ENCODE measurements at places on chromosomes 1 and 21.

- DNase-seq = no peak
These were observed 390.7 kb downstream of the NPHP4 start for GRCh38 chr1:5601516-5601915.

DNA sequence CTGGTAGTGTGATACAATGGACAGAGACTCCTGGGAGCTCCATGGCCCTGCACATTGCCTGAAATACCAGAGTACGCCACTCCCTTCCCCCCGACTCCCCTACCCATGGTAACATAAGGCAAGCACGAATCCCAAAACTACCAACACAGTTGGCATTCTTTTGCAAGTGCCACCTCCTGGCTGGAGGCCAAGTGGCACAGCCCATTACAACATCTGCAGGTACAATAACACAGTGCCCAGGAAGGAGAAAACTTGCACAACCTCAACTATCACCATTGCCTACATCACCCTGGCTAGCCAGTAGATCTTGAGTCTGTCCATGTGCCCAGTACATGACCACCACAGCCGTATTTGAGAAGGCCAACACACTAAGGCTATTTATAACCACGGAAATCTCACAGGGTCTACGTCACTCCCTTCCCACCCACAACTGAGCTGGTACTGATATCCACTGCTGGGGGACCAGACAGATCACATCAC, 11.7 kb downstream of the ADAMTS1 start:
- no peak for DNase-seq

- DNase-seq = peak; percentile 67
These were observed 8.3 kb upstream of the NVL start for GRCh38 chr1:224338150-224338838.

DNA sequence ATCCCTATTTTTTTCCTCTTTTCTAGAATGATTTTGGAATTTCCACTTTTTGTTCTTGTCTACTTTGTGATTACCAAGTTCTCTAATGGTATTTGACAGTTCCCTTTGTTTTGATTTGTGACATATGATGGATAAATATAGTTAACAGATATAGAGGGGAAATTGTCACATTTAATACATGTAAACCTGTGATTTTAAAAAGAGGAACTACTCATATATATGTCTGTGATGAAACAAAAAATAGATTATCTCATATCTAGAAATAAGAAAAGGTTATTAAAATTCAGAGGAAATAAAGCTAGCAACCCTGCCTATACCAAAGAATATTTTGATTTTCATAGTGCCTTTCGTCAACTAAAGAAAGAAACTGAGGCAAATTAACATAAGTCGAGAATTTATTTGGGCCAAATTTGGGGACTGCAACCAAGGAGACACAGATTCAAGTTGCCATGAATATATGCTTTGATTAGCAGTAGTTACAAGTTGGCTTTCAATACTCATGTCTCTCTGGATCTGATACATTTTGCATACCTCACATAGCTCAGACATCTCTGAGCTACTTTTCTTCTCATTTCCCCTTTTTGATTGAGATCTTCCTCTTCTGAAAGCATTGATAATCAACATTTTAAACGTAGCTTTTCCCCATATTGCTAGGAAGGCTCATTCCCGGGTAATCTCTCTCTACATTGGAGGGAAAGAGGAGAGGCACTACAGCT, 15.6 kb upstream of the C21orf91 start:
- DNase-seq = no peak

DNA sequence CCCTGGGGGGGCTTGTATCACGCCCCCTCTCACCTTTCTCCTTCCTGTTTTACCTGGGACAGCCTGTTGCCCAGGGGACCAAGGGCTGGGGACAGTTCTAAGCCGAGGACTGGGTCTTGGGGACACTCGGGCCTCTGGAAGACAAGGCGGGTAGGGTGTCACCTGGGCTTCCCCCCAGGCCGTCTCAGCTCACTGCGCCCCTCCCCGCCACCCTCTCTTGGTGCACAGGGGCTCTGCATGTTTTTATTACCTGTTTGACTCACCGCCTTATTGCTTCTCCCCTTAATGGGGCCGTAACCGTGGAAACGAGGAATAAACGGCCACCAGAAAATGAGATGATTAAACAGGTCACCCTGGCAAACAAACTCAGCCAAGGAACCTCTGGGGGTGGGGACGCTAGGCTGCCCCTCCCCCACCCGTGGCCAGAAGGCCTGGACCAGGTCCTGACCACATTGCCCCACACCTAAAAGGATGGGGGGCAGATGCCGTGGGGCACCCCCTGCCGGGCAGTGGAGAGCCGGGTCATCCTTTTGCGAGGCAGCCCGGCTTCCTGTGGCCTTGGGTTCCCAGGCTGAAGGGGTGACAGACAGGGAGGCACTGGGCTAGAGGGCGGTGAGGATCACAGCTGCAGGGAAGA, 109.9 kb downstream of the CASZ1 start:
- peak; percentile 19 for DNase-seq
